Hematopoietic multipotent progenitor cell (in vitro differentiated cells): ENCODE measurements at places on chromosomes 3 and 15. TPM values are rescaled to one million over a fixed set of nuclear protein-coding genes. Genes with fewer than 3 reads are reported as not detected.

DNA sequence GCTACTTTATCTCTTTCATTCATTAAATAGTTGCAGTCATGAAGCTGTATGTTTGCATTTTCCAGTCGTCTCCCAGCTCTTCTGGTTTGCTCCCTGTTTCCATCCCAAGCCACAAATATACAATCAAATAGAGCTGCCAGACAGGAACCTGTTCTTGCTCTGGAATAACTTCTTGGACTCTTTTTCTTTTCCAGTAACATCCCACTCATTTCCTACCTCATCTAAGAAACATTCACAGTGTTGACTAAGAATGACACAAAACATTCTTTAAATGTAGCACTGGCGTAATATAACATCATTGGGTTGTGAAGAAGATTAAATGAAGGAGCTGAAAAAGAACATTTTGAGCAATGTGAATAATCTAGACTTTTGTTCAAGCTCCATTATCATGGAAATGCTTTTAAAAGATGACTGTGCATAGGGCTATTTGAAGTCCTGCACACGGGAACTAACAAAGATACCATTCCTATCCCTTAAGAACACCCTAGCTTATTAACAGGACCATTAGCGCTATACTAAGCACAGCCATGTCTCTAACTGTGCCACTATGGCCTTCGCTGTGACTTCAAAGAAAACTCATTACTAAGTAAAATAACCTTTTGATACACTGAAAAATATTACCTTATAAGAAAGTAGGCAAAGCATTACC is 574.0 kb downstream of the NAALADL2 start:
- no peak for DNase-seq

The ITIH4 gene
- 7.5 TPM for total RNA-seq

The CLDN18 gene
- not detected for total RNA-seq

The METTL6 gene
- total RNA-seq, result 15.6 TPM

DNA sequence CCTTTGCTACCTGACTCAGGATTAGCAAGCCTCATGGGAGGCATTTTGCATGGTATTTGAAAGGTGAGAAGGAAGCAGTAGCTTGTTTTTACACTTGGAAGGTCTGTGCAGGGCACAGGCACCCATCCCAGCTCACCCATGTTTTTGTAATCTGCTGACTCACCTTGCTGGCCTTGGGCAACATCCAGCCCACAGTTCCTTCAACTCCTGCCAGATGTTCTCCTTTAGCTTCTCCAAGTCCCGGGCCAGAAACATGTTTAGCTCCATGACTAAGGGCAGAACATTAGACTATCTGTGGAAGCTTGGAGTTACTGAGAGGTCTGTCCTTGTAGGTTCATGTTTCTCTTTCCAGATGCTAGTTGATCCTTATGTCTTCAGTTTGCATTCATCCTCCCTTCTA is 12.4 kb upstream of the ZNF770 start:
- no peak for DNase-seq

- DNase-seq, result no peak
Observed at GRCh38 chr3:125322917-125323316, 52.2 kb downstream of the ZNF148 start.

The MEX3B gene
- total RNA-seq, result 29.4 TPM

DNA sequence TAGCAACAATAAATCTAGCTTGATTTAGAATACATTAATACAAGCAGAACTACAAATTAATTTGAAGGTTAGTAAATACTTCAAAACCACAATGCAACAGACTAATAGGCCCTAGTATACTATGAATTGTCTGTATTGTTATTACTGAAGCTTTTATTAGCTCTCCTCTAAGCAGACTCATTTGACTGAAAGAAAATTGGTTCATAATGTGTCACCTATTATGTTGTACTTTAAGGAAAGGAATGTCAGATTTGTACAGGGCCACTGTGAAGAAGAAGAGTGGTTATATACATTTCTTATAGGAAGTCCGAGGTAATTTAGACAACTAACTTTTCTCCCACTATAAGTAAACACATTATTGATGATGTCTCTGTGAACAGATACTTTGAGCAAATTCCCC is 954.5 kb downstream of the ZPLD1 start:
- DNase-seq, result no peak

The CHST13 gene
- total RNA-seq, result 36.4 TPM

The SNURF gene
- 5.1 TPM for total RNA-seq

DNA sequence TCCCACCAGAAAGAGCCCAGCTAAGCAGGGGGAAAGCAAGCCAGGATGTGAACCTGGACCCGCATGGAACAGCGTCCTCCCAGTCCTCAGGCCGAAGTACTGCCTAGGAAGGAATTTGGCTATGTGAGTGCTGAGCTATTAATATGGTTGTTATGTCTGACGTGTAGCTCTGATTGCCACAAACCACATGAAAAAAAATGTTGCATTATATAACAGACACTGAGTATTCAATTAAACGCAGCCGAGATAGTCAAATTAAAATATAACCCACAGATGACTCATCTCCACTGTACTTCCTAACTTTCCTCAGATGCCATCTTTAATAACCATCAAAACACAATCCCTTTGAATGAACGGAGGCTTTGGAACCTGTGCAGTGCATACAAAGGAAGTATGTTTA is 111.1 kb downstream of the GABRB3 start:
- DNase-seq, result no peak

DNA sequence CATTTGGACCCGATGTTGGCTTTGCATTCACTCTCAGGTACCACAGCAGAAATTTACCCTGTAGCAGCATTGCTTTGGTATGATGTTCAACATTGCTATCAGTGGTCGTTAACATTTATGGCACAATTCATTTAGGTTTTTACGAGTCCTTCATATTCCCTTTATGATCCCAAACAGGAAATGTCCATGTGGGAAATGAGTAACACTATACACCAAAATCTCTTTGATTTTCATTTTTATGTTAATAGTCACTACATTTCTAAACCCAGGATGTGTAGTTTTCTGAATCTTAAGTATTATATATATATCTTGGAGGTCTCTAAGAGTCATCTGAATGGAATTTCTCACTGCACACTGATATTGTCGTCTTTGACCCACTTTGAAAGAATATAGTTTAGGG is 78.5 kb upstream of the RBMS3 start:
- DNase-seq, result no peak

GRCh38 chr3:149180057-149180573 is 41.5 kb downstream of the CP start:
- no peak for DNase-seq

The NAALADL2 gene
- 4.6 TPM for total RNA-seq

The ACP3 gene
- total RNA-seq, result 0.27 TPM

The CGNL1 gene
- under 0.01 TPM for total RNA-seq

- DNase-seq, result no peak
Observed at GRCh38 chr15:37019479-37020433, 80.6 kb downstream of the MEIS2 start.

The RPL35A gene
- 345 TPM for total RNA-seq

GRCh38 chr15:43190178-43190577 is 5.0 kb downstream of the CCNDBP1 start:
- no peak for DNase-seq

DNA sequence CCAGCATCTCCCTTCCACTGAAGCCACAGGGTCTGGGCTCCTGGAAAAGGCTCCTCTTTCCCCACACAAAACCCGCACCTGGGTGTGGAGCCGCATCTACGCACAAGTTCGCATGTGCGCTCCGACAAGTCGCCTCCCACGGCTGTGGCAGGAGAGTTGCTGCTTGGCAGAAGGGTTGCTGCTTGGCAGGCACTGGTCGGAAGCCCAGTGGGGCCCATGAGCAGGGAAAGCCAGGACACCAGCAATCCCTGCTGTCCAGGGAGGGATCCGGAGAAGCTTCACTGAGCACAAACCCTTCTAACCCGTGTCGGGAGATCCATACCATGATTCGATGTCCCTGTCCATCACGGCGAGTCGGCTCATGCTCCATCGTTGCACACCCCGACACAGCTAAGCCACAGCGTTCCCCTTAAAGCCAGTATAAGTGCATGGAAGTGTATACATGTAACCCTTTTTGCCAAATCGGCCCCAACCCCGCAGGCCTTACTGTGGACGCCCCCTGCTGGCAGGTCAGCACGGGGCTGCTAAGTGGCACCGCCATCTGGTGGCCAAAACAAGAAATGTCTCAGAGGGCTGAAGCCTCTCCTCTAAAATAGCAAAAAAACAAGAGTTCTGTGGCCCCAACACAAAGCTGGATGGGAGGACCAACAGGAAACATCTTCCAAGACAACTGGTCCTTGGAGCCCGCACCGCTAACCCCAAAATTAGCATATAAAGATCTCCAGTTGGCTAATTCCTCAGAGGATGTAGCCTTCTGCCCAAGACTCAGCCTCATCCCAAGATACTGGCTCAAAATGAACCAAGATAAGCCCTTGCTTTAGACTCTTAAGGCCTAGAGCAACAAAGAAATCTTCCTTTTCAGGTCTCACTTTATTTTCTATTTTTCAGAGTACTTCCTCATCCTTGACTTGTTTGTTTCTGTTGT is 8.3 kb downstream of the ANKRD63 start:
- peak; percentile 82 for DNase-seq

- DNase-seq, result no peak
Observed at GRCh38 chr3:40885430-40885829, 313.9 kb upstream of the CTNNB1 start.

DNA sequence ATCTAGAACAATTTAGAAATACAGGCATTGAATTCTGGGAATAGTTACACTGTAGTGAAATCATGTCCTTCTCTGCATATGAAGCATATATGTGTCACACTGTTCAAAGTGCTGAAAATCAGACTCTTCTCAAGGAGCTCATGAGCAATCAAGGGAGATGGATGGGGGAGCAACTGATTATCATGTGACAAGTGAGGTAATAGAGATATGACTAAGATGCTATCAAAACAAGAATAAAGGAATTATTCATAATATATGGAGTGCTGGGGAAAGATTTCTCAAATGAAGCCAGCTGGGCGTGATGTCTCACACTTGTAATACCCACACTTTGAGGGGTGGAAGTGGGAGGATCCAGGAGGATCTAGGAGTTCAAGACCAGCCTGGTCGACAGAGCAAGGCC is 74.9 kb upstream of the CHRNB4 start:
- DNase-seq, result no peak

DNA sequence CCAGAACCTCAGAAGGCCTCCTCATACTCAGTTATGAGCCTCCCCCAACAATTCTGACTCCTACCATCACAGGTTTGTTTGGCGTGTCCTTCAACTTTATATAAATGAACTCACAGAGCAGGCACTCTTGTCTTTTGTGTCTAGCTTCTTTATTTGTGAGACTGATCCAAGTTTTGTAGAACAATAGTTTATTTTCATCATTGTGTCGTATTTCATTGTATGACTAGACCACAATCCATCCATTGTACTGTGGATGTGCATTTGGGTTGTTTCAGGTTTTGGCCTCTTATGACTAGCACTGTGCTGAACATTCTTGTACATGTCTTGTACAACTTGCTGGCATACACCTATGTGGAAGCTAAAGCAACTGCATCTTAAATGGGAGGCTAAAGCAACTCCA is 292.8 kb upstream of the LYSMD4 start:
- DNase-seq, result no peak

DNA sequence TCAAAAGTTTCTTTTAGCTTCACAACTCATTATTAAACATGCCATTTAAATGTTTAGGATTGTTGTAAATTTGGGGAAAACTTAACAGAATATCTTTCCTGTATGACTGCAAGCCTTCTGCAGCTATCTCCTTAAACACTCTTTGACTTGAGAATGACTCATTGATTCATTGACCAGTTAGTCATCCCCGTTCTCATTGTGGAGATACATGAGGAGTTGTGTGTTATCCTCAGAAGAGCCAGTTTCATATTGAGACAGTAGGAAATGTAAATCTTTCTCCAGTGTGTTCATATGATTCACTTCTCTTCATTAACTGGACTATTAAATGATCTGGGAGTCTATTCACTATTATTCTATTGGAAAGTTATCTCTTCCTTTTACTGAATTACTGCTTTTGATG is 83.0 kb downstream of the CRYGS start:
- no peak for DNase-seq

DNA sequence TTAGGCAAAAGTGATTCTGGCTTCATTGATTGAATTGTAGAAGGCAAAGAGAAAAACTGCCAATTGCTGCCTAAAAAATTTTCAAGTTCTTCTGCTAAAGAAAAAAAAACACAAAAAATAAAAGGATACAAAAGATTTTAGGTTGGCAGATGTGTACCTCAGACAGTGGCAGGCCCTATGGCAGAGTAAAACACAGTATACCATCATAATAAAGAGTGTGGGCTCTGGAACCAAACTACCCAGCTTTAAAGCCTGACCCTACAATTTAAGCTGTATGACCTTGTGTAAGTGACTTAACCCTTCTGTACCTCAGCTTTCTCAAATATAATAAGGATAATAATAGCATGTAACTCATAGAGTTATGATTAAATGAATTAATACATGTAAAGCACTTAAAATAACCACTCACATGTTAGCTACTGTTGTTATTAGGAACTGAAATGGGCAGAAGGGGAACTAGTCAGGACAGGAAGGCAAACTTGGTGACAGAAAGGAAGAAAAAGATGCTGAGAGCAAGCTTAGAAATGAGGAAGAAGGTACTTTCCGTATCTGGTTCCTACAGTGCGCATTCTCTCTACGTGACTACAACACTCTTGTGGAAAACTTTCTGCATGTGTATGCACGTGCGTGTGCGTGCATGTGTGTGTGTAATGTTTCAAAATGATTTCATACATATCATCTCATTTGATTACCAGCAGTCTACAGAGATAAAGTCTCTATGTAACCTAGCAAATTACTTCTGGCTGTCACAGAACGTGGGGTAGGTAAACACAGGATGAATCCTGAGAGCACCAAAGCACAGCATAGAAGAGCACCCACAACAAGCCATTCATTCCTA is 13.6 kb upstream of the GATM start:
- DNase-seq, result peak; percentile 70

GRCh38 chr3:74106925-74107324 is 482.2 kb upstream of the PDZRN3 start:
- no peak for DNase-seq

The CLCN2 gene
- total RNA-seq, result 3.5 TPM

GRCh38 chr3:132386259-132386658 is 31.0 kb upstream of the DNAJC13 start:
- no peak for DNase-seq

GRCh38 chr3:97871186-97871585 is 49.4 kb downstream of the CRYBG3 start:
- no peak for DNase-seq

GRCh38 chr3:66904831-66905493 is 93.1 kb upstream of the KBTBD8 start:
- no peak for DNase-seq
